A549 treated with dexamethasone at 1 μM for 4 hours (cell line): ENCODE measurements at places on chromosomes 1 and 21. TPM values are rescaled to one million over a fixed set of nuclear protein-coding genes. Genes with fewer than 3 reads are reported as not detected.

RNF223 gene
- total RNA-seq: 0.13 to 0.20 TPM (median 0.18 TPM) in 5 replicates

CHODL gene
- 0.03 TPM in 1 of 5 replicates, not detected in the others for total RNA-seq

BLACAT1 gene
- 0.05 TPM in 1 of 5 replicates, not detected in the others for total RNA-seq

OXCT2 gene
- total RNA-seq: 0.39 to 0.72 TPM (median 0.62 TPM) in 5 replicates

NID1 gene
- 6.1 to 10.7 TPM (median 8.8 TPM) in 5 replicates for total RNA-seq

TNFRSF4 gene
- total RNA-seq: 0.06 to 0.15 TPM (median 0.10 TPM) in 4 of 5 replicates, not detected in the other

STUM gene
- not detected in 5 replicates for total RNA-seq

ANKRD65 gene
- 0.05 TPM in 1 of 5 replicates, not detected in the others for total RNA-seq

C1orf216 gene
- total RNA-seq: 12.5 to 13.9 TPM (median 13.9 TPM) in 5 replicates

FCER1A gene
- 0.11 TPM in 1 of 5 replicates, not detected in the others for total RNA-seq

LAPTM5 gene
- total RNA-seq: 0.18 to 0.37 TPM (median 0.27 TPM) in 5 replicates

CHRNB2 gene
- total RNA-seq: 0.40 to 0.48 TPM (median 0.42 TPM) in 5 replicates

FAM229A gene
- 1.2 to 3.3 TPM (median 2.6 TPM) in 5 replicates for total RNA-seq

CELA2A gene
- not detected in 5 replicates for total RNA-seq

ESRRG gene
- total RNA-seq: not detected in 5 replicates

S100B gene
- not detected in 5 replicates for total RNA-seq

KCNJ15 gene
- 0.16 to 0.22 TPM in 2 of 5 replicates, not detected in the others for total RNA-seq

GJC2 gene
- total RNA-seq: 0.14 to 0.47 TPM (median 0.27 TPM) in 5 replicates

OR2T3 gene
- total RNA-seq: not detected in 5 replicates

ZMYM1 gene
- total RNA-seq: 3.5 to 8.9 TPM (median 6.8 TPM) in 5 replicates

HJV gene
- total RNA-seq: not detected in 5 replicates

PEF1 gene
- 39.5 to 46.5 TPM (median 43.7 TPM) in 5 replicates for total RNA-seq

NBPF20 gene
- total RNA-seq: 2.9 to 3.4 TPM (median 3.3 TPM) in 5 replicates

CACHD1 gene
- total RNA-seq: 1.3 to 1.6 TPM (median 1.5 TPM) in 5 replicates

CYP4Z1 gene
- not detected in 5 replicates for total RNA-seq

ZNF326 gene
- total RNA-seq: 16.4 to 20.6 TPM (median 17.8 TPM) in 5 replicates

DMRTA2 gene
- total RNA-seq: 0.06 to 0.18 TPM (median 0.09 TPM) in 5 replicates

ACTA1 gene
- total RNA-seq: 0.09 to 0.17 TPM (median 0.10 TPM) in 3 of 5 replicates, not detected in the others

PLPPR4 gene
- total RNA-seq: 0.04 TPM in 1 of 5 replicates, not detected in the others

NRAS gene
- total RNA-seq: 29.5 to 37.6 TPM (median 32.0 TPM) in 5 replicates

BATF3 gene
- total RNA-seq: 24.8 to 34.8 TPM (median 31.6 TPM) in 5 replicates

DR1 gene
- 27.5 to 40.4 TPM (median 37.0 TPM) in 5 replicates for total RNA-seq

KIF26B gene
- total RNA-seq: 0.05 to 0.15 TPM (median 0.09 TPM) in 5 replicates

C1orf87 gene
- not detected in 5 replicates for total RNA-seq

CLCA4 gene
- total RNA-seq: not detected in 5 replicates

SLC2A1 gene
- total RNA-seq: 101 to 117 TPM (median 109 TPM) in 5 replicates

RALGPS2 gene
- total RNA-seq: 16.5 to 41.1 TPM (median 33.1 TPM) in 5 replicates

APCS gene
- total RNA-seq: 0.08 TPM in 1 of 5 replicates, not detected in the others

TEX35 gene
- total RNA-seq: 0.13 TPM in 1 of 5 replicates, not detected in the others

ARHGEF10L gene
- total RNA-seq: 4.7 to 6.9 TPM (median 6.3 TPM) in 5 replicates
